CD4-positive, CD25-positive, alpha-beta regulatory T cell (primary cell): ENCODE measurements at places on chromosomes 5 and 9.

- DNase-seq: peak; percentile 34
These were observed at the start of gene CTNNA1 for GRCh38 chr5:138752951-138753793. Gene CTNNA1 (plus strand): TSS chr5:138753425. CDS start chr5:138781925, 28,500 bp downstream.

GRCh38 chr5:72478276-72478675, 28.9 kb downstream of the ZNF366 start:
- DNase-seq: no peak

DNA sequence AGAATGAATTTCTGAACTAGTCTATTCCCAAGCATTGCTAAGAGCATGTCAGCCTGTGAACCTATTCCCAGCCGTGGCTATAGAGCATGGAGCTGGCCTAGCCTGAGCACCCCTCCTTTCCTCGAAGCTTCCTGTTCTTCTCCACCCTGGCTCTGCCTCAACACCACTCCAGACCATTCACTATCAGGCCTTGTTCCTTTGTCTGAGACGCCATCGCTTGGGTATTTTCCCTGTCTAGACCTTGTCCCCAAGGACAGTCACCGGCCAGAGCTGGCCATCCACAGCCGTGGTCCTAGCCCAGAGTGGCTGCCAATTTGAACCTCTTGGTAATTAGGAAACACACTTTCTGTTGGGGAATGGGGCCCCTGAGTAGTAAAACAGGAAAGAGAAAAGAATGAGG, 105.8 kb downstream of the LIFR start:
- no peak for DNase-seq

DNA sequence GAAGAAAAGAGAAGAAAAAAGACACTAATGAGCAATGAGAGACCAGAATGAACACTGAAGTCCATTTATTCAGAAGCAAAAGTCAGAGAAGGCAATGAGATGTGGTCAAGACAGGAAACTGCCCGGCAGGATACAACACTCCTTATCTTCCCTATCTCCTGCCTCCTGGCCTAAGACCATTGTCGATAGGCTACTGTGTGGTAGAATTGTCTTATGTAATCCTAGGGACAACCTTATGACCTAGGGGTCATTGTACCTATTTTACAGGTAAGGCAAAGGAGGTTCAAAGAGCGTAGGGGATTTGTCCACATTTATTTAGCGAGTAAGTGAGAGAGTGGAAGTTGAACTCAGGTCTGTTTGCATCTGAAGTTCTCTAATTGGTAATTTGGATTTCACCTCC, 63.0 kb upstream of the PTPN3 start:
- DNase-seq: no peak

DNA sequence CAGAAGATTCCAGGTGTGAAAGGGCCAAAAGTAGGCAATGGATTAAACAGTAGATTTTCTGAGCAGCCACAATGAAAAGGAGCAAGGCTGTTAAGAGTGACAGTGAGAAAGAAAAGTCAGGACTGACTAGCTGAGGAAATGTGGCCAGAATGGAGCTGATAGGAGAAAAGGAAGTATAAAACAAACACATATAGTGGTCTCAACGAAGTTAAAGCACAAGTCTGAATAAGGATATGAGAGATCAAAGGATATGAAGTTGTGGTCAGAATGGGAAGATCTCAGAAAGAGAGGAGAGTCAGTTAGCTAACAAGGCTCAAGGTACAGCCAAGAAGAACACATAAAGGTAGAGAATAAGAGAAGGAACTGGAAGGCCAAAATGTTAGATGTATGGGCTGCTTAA, 39.9 kb downstream of the FNIP1 start:
- DNase-seq: no peak

- DNase-seq: no peak
These were observed 8.8 kb downstream of the RXRA start for GRCh38 chr9:134335061-134335460.

DNA sequence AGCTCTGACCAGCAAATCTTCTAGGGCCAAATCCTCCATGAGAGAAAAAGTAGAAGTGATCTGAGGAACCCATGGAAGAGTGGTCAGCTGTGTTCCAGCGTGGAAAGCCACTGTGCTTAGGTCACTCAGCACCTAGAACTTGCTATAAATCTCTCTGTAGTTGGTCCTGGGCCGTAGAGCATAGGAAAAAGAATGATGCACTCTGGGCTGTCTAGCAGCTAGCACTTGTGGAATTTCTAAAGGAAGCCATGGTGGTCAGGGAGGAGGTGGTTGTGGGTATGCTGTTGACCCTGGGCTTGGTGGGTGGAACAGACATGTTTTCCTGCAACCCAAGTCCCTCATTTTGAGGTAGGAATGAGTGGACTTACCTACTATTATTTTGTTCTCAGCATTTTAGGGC, 48.1 kb downstream of the GGTA1 start:
- no peak for DNase-seq

DNA sequence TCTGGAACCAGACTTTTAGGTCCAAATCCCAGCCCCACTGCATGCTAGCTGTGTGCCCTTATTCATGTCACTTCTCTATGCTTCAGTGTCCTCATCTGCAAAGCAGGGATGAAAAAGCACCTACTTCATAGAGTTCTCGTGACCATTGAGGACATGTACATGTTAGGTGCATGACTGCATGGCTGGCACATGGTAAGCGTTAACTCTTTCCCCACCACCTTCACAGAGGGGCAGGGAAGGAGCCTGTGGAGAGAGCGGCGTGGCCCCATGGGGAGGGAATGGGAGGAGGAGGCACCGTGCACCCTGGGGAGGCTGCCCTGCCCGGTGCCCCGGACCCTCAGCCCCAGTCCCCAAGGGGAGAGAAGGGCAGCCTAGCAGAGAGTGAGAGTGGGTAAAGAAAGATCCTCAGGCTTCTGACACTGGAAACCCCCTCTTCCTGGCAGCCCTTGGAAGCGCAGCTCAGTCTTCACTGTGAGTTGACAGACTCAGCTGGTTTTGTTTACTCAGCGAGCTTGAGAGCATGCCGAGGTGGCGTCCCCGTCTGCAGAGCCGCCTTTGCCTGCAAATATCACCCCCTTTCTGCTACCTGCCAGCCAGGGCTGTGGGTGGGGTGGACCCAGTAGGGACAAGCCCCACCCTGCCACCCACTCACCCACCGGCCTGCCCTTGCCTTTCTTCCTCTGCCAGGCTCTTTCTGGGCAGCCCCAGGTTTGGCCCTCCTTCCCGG, 10.6 kb upstream of the ANGPTL2 start:
- DNase-seq: no peak
